NK-92 treated with Interleukin-12 subunit alpha and Interleukin-12 subunit beta, amount 100 ng/mL, for 24 hours (cell line): ENCODE measurements at places on chromosomes 13 and 19.
A peak's percentile ranks its signal among the peaks of the same experiment; 100 is the strongest.

- DNase-seq, result no peak
Measured at GRCh38 chr19:5624741-5625278, 1.9 kb downstream of the SAFB start.

- no peak for DNase-seq
Measured at GRCh38 chr13:66532845-66533244, 697.3 kb downstream of the PCDH9 start.

DNA sequence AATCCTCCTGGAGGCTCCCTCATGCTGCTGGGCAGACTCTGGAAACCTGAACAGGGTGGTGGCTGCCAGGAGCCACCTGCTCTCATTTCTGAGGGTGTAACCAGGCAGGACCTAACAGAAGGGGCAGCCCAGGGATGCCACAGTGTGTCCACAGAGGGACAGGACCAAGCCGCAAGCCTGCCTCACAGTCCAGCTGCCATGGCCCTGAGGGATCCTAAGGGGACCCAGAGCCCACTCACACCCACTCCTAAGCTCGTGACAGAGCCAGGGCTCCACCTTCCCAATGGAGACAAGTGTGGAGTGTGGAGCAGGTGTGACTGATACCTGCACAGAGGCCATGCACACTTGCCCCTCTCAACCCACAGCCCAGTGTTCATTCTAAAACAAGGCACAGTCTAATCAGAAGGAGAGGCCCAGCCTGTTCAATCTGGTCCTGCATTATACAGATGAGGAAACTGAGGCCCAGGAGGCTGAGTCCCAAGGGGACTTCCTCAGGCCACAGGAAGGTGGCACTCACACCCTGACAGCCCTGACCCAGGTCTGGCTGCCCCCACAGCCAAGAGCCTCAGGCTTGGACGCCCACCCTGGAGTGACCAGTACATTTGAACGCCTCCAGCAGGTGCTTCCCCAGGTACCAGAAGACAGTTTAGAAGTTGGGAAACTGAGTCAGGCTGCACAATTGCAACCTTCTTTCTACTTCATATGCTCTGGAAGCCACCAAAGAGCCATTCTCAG, 220.1 kb downstream of the TUBA3C start:
- no peak for DNase-seq

- no peak for DNase-seq
Measured at GRCh38 chr13:110555601-110556223, 5.8 kb downstream of the RAB20 start.

- DNase-seq, result no peak
Measured at GRCh38 chr13:60696602-60697001, 299.6 kb downstream of the TDRD3 start.

- DNase-seq, result no peak
Measured at GRCh38 chr13:20616059-20616797, 49.3 kb downstream of the IFT88 start.

GRCh38 chr13:24251525-24251924, 57.9 kb upstream of the C1QTNF9 start:
- DNase-seq, result peak; percentile 84

- DNase-seq, result no peak
Measured at GRCh38 chr19:9641810-9642209, 20.8 kb upstream of the ZNF561 start.

- DNase-seq, result no peak
Measured at GRCh38 chr19:1789261-1790041, 22.6 kb downstream of the ATP8B3 start.

GRCh38 chr19:54141356-54141755, 3.8 kb downstream of the CNOT3 start:
- DNase-seq, result no peak

DNA sequence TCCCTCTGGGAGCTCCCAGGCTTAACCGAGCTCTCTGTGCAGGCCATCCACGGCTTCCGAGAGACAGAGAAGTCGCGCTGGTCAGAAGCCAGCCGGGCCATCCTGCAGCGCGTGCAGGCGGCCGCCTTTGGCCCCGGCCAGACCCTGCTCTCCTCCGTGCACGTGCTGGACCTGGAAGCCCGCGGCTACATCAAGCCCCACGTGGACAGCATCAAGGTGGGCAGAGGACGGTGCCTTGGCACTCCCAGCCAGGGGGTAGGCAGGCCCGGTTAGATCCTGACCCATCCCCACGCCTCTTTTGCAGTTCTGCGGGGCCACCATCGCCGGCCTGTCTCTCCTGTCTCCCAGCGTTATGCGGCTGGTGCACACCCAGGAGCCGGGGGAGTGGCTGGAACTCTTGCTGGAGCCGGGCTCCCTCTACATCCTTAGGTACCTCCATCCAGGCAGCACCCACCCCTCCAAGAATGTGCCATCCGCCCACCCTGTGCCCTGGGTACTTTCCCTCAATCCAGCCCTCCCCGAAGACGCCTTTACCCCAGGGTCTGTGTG, 1.5 kb downstream of the PSPN start:
- no peak for DNase-seq

- no peak for DNase-seq
Measured at GRCh38 chr19:50912727-50913716, 1.8 kb upstream of the KLK4 start.

- DNase-seq, result no peak
Measured at GRCh38 chr19:17460372-17461230, at the start of gene NXNL1. NXNL1 (minus strand) TSS chr19:17460926; CDS start chr19:17460869, 57 bp downstream.

- DNase-seq, result no peak
Measured at GRCh38 chr13:40043764-40044163, 388.3 kb downstream of the COG6 start.

- no peak for DNase-seq
Measured at GRCh38 chr19:6271721-6272410, 7.9 kb downstream of the MLLT1 start.

- no peak for DNase-seq
Measured at GRCh38 chr13:28753208-28753892, 34.6 kb upstream of the SLC46A3 start.

DNA sequence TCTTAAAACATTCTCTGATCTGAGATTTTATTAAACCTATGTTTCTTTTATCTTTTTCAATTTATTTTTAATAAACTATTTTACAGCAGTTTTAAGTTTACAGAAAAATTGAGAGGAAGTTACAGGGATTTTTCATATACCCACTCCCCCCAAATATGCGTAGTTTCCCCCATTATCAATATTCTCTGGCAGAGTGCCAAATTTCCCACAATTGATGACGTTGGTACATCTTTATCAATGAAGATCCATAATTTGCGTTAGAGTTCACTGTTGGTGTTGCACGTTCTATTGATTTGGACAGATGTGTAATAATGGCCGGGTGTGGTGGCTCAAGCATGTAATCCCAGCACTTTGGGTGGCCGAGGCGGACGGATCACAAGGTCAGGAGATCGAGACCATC, 1063.0 kb upstream of the ATXN8OS start:
- no peak for DNase-seq

GRCh38 chr13:111344471-111345191, 24.2 kb downstream of the TEX29 start:
- no peak for DNase-seq
